Inflammatory macrophage treated with lipopolysaccharide for 4 hours (primary cell): ENCODE measurements at places on chromosomes 12 and 14.

DNA sequence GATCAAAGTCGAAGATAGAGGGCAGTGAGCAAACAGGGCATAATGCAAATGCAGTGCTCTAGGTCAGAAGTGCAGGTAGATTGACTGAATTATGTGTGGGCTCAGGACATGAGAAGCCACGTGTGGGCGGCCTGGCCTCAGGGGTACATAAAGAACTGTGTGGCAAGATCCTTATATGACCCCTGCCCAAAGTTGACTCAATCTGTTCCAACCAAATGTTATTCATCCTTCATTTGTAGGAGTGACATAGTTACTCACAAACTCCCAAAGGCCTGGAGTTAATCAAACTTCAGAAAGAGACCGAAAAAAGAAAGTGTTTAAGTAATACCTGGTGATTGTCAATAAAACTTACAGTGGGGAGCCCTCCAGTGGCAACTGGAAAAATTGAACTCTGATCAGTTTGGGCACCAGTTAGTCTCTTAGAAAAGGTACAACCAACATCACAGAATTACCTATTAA is 150.4 kb upstream of the FAR2 start:
- no peak for DNase-seq

DNA sequence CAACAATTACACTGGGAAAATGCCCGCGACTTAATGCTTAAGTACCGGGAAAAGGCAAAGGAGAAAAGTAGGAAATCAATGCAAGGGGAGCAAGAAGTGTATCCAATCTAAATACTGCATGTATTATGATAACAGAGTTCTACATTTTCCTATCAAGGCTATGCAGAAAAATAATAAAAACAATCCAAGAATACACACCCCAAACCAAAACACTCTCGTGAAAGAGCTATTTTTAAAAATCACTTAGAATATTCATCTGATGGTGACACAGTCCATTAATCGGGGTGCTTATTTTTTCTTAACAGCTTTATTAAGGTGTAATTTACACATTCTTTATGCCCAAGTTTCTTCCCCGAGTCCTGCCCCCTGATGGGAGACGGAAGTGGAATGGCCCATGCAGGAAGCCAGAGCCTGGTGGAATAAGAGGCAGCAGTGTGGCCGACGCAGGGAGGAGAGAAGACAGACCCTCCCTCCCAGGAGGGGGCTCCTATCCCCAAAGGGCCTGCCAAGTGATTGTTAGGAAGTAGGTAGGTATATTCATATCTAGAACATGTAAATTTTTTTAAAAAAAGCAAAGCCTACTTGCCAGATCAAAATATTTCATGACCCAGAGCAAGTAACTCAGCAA is 174.3 kb downstream of the FOXN3 start:
- no peak for DNase-seq

GRCh38 chr12:846421-846820 is 94.0 kb downstream of the WNK1 start:
- DNase-seq, result no peak

GRCh38 chr12:21690704-21691368 is 33.2 kb upstream of the LDHB start:
- no peak for DNase-seq

- DNase-seq, result no peak
These were observed 15.4 kb upstream of the AP4S1 start for GRCh38 chr14:31009836-31010574.

- peak; percentile 34 for DNase-seq
These were observed 56.6 kb upstream of the METAP2 start for GRCh38 chr12:95417372-95417771.

GRCh38 chr14:47040550-47040949 is 389.0 kb upstream of the RPL10L start:
- no peak for DNase-seq

DNA sequence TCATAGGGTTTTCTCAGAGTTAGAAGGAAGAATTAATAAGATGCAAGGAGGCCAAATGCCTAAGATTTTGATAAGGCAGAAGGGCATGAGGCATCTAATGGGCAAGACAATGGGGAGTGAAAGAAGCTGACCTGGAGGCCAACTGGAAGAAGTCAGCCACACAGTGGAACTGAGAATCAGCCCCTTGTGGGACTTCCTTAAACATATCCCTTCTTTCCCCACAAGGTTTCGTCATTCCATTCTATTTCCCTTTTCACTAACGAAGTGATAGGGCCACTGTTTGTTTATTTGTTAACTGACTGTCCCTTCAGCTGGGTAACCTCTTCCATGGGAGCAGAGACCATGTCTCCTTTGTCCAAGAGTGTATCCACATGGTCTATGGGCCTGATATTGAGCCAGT is 86.2 kb downstream of the HELB start:
- DNase-seq, result peak; percentile 92

GRCh38 chr12:69161829-69162228 is 77.5 kb upstream of the CPSF6 start:
- DNase-seq, result no peak
